ENCODE measurements at places on chromosomes 12 and 14.

DNA sequence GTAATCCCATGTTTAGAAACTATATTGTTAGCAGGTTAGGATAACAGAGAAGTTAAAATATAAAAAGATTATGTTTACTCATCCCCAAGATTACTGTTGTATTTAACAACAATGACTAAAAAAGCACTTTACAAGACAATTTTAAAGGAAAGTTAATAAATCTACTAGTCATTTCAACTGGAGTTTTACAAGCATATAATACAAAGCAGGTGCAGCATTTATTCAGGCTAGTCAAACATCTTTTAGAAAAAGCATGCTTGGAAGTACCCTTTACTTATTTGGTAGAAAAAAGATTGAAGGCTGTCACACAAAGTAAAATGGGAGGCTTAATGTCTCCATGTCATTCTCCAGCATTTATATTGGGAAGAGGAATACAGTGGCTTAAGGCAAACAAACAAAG lies 80.6 kb downstream of the HEATR5A start:
- DNase-seq: no peak

- no peak for DNase-seq
Measured at GRCh38 chr12:50248883-50249282, 34.4 kb downstream of the LIMA1 start.

- no peak for DNase-seq
Measured at GRCh38 chr14:32950584-32950983, 11.9 kb downstream of the NPAS3 start.

DNA sequence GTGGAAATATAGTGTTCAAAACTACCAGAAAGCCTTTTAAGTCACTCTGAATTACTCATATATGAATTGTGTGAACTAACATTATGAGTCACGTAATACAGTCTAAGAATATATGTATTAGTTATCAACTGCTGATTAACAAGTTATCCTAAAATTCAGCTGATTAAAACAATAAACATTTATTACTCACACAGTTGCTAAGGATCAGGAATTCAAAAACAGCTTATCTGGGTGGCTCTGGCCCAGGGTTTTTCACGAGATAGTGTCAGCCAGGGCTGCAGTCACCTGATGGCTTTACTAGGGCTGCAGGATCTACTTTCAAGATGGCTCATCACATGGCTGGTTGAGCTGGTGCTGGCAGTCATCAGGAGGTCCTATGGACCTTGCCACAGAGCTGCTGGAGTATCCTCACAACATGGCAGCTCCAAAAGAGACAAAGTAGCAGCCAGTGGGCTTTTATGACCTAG lies 36.5 kb downstream of the CORO1C start:
- DNase-seq: no peak

GRCh38 chr14:79419571-79420327 lies 791.6 kb downstream of the DIO2 start:
- no peak for DNase-seq

DNA sequence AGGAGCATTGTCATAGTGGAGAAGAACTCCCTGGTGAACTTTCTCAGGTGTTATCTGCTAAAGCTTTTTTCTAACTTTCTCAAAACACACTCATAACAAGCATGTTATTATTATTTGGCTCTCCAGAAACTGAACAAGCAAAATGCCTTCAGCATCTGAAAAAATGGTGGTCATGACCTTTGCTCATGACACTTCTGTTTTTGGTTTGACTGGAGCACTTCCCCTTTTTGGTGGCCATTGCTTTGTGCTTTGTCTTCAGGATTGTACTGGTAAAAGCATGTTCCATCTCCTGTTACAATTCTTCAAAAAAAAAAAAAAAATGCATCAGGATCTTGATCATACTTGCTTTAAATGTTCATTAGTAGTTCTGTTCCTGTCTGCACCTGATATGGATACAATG lies 1241.6 kb upstream of the USP15 start:
- no peak for DNase-seq

DNA sequence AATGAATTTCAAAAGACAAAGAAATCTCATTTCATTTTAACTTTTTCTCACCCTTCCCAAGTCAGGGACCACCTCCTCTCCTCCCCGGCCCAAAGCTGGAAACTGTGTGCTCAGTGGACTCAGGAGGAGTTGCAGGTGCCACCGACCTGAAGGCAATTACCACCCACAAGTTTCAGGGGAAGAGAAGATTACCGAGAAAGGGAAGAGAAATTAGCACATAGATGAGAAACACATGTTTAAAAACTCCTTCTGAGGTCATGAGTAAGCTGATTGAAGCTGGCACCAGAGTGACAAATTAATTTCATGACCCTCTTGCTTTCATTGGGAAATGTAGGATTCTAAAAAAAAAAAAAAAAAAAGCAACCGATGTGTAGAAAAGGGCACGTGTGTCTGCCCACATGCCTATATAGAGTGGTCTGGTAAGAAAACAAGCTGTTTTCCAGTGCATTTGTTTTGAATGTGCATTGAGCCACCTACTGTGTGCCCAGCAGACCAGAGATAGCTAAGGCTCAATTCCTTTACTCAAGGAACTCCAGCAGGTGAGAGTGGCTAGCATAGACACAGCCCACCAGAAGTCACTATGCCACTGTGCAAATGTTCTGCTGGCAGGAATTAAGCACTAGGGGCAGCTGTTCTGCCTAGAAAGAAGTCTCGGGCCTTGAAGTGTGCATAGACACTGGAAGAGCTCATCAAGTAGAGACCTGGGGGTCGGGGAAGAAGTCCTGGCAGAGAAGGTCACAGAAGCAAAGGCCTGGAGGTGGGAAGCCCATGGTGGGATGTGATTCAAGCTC lies 30.5 kb downstream of the DPF3 start:
- no peak for DNase-seq

- no peak for DNase-seq
Measured at GRCh38 chr14:26867171-26867757, 269.4 kb upstream of the NOVA1 start.

DNA sequence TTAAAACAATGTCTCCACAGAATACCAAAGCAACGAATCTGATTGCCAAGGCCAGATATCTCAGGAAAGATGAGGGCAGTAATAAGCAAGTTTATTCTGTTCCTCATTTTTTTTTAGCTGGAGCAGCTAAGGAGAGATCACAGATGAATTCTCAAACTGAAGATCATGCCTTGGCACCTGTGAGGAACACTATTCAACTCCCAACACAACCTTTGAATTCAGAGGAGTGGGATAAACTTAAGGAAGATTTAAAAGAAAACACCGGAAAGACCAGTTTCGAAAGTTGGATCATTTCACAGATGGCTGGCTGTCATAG lies 994 bp downstream of the PRORP start:
- no peak for DNase-seq

DNA sequence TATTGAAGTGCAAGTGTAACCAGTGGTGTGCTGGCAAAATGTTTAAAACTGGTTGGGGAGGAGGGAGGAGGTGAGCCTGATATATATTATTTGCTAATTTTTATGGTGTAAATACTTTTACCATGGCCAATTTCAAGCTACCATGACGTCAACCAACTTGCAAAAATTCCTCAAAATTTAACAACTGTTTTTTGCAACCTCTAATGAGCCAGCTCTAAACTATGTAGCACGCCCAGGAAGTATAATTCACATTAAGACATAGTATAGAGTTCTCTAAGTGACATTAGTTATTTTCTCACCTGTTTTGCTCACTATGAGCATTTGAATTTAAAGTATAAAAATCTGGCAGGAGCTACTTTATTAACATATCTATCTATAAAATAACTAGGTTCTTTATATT lies 41.4 kb downstream of the ATL1 start:
- no peak for DNase-seq

- DNase-seq: no peak
Measured at GRCh38 chr12:108559748-108560147, 1.2 kb downstream of the SART3 start.

DNA sequence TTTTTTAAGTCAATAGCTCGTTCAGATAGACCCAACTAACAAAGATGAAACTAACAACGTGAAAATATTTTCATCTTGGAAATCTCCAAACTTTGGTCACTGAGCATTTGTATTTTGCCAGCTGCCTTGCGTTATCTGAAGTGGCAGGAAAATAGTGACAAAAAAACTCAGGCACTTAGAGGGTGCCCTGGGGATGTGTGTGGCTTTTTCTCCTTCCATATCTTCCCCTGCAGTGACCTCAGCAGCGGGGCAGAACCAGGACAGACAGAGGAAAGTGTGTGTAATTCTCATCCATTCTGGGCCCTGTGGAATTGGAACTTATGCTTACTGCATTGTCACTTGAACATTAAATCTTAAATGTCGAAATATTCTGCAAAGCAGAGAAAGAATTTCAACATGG lies 152.0 kb downstream of the BCAT1 start:
- no peak for DNase-seq

DNA sequence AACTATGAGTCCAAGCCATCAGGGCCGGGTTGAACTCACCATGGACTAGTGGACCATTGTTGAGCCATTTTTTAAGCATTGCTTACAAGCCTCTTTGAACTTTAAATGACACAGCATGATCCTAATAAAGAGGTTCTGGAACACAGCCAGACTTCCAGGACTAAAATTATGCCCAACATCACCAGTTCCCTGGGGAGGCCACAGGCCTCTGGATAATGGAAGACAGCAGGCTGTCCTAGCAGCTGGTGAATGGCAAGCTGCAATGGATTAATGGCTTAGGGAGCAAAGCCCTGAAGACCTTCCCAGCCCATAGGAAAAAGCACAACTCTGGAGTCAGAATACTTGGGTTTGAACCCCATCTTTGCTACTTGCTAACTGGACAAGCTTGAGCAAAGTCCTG lies 71.3 kb downstream of the FLRT2 start:
- no peak for DNase-seq

GRCh38 chr12:67433385-67434175 lies 164.4 kb downstream of the CAND1 start:
- no peak for DNase-seq

- no peak for DNase-seq
Measured at GRCh38 chr12:80598004-80598606, 109.3 kb upstream of the MYF6 start.

DNA sequence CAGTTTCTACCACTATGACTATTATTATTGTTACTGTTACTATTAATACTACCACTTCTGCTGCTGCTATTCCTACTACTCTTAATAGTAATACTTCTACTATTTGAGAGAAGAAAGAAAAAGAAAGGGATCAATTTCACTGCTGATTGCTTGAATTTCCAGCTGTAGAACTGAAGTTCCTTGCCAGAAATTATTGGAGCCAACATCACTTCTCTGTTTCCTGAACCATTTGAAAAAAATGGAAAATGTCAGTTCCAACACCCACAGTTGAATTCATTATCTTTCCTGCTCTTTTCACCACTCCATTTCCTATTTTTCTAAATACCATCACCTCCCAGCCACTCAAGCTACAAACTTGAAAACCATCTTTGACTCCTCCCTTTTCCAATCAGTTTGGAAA lies 54.1 kb upstream of the PIK3C2G start:
- no peak for DNase-seq

DNA sequence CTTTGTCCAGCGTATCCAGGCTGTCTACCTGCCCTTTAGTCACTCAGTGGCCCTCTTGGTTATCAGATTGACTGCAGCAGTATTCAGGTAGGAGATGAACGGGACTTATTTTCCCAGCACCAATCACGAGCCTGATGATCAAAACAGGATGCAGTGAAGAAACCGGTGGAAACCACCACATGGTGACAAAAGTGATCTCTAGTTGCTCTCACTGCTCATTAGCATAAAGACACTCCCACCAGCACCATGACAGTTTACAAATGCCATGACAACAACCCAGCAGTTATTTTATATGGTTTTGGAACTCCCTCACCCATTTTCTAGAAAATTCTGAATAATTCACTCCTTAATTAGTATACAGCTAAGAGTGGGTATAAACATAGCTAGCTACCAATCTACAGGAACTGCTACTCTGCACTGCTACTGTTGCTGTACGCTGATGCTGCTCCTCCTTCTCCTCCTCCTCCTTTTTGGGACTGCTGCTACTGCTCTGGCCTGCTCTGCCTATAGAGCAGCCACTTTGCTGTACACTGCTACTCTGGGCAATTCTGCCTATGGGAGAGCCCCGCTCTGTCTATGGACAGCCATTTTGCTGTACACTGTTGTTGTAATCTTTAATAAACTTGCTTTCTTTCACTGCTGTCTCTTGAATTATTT lies 142.5 kb upstream of the SSTR1 start:
- peak; percentile 81 for DNase-seq

GRCh38 chr12:774051-774614 lies 21.8 kb downstream of the WNK1 start:
- no peak for DNase-seq

DNA sequence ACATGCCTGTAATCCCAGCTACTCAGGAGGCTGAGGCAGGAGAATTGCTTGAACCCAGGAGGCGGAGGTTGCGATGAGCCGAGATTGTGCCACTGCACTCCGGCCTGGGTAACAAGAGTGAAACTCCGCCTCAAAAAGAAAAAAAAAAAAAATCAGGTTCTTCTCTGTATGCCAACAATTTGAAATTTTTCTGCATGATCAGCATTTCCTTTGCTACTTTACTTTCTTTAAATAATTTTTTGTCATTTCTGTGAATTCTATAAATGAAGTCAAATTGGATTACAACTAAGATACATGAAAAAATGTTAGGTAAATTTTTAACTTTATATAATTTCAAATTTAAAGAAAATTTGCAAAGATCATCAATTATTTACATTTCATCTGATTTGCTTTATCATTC lies 87.8 kb downstream of the NUMB start:
- no peak for DNase-seq

DNA sequence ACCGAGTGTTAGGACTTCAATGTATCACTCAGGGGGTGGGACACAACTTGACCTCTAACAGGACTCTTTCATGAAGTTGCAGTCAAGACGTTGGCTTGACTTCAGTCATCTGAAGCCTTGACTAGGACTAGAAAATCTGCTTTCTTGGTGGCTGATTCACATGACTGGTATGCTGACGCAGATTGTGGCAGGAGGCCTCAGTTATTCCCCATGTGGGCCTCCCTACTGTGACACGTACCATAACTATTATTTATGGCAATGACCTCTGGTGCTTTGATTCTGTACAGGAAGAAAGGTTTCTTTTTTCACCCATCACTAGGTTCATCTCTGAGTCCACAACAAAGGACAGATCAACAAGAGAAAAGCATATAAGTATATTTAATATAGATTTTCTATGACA lies 270.4 kb downstream of the NEDD1 start:
- no peak for DNase-seq

DNA sequence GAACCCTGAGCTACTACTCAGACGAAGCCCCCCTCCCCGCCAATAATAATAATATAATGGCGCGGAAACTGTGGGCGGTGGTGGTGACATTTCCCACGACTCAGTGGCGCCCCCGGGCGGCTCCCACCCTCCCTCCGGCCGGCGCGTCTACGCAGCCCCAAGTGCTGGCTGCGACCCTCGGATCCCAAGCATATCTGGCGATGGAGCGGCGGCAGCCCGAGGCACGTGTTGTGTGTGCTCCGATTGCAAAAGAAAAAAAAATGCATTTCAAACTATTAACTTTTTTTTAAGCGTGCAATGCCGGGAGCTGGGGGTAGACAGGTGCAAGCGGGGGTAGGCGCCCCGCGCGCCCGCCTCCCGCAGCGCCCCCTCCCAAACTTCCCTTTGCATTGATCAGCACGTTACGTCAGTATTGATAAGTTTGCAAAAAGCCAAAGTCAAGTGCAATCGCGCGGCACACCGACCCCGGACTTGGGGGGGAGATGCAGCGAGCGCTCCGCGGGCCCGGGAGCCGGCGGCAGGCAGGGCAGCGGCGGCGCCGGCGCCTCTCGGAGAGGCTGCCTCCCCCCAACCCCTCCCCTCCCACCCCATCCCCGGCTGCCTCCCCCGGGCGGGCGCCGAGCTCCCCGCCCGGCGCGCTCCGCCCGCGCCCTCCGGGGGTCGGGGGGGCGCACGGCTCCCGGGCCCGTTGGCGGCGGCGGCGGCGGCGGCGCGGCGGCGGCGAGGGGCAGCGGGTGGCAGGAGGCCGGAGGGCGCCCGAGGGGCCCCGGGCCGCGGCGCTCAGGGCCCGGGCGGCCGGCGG lies 113.1 kb upstream of the MYL2 start:
- DNase-seq: no peak
